Right atrium auricular region (tissue), 2 donors: ENCODE measurements at places on chromosomes 1 and 21. TPM values are rescaled to one million over a fixed set of nuclear protein-coding genes. Genes with fewer than 3 reads are reported as not detected.

GRCh38 chr1:150730130-150730721 lies 9.5 kb upstream of the HORMAD1 start:
- no peak for DNase-seq

- no peak for DNase-seq
These were observed 28.9 kb downstream of the FAF1 start for GRCh38 chr1:50930965-50931737.

GRCh38 chr1:60052601-60053000 lies 21.0 kb downstream of the C1orf87 start:
- DNase-seq, result no peak

- DNase-seq, result no peak
These were observed 143.2 kb downstream of the KCTD3 start for GRCh38 chr1:215710036-215710898.

- DNase-seq, result no peak
These were observed 27.7 kb downstream of the TMCO4 start for GRCh38 chr1:19772053-19772452.

DNA sequence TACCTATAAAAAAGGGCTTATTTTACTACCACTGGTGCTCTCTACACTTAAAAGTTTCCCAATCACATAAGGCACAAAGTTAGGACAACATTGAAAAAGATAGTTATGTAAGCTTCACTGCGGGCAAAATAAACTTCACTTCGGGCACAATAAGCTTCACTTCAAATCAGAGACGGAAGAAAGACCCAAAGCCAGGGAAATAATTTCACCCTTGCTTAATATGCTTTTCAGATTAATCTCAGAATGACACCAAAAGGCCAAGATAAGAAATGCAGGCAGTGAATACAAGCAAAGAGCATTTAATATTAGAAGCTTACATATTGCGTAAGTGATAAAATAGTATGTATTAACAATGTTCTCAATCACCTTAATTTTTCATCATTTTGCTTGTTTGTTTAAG lies 444.2 kb downstream of the SETD4 start:
- no peak for DNase-seq

GRCh38 chr1:4176841-4177240 lies 276.8 kb upstream of the C1orf174 start:
- peak; percentile 30 for DNase-seq

DNA sequence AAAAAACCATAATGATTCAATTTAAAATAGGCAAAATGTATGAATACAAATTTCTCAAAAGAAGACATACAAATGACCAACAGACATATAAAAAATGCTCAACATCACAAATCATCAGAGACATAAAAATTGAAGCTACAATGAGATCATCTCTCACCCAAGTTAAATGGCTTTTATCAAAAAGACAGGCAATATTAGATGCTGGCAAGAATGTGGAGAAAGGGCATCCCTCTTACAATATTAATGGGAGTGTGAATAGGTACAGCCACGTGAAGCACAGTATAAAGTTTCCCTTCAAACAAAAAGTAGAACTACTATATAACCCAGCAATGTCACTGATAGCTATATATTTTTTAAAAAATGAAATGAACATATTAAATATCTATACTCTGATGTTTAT lies 1481.7 kb downstream of the AMY1C start:
- no peak for DNase-seq

- no peak for DNase-seq
These were observed 83.9 kb upstream of the ATP1A1 start for GRCh38 chr1:116289193-116289592.

The TMCC2 gene
- 8.5 TPM for total RNA-seq

The ARHGEF11 gene
- total RNA-seq, result 26.6 TPM

The CLDN14 gene
- total RNA-seq, result not detected

The RBBP5 gene
- 12.4 TPM for total RNA-seq

The TDRKH gene
- 3.3 TPM for total RNA-seq
